ENCODE measurements at places on chromosomes 4 and X.

GRCh38 chrX:136146614-136147314 is 569 bp upstream of the FHL1 start:
- no peak for DNase-seq

DNA sequence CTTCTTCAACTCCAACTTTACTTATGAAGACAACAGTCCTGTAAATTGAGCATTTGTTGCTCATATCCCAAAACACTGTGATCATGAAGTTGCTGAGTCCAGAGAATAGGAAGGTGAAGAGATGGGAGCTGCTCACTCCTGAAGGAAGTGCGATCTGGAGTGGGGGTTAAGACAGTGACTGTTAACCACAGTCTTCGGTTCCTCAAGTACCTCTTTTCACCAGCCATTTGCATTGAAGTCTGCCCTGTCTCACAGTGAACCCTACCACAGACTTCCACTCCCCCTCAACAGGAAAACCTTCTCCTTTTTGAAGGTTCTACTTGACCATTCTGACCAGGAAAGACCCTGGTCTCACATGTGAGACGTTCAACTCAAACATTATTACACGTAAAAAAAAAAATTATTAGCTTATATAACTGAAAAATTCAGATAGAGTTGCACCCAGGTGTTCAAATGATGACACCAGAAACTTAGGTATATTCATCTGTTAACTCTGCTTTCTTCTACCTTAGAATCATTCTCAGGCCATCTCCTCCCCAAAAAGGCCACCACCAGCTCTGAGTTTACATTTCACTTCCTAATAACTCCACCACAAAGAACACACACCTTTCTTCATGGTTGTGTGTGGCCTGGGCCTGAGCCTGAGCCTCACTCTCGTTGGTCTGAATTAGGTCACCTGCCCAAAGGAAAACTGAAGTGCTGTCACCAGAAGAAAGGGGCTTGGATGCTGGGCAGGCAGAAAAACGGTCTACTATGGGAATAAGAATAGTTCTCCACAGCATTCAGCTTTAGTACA is 199.2 kb downstream of the DCTD start:
- DNase-seq, result no peak

- DNase-seq, result no peak
Measured at GRCh38 chr4:63922146-63922545, 487.1 kb downstream of the TECRL start.

- DNase-seq, result no peak
Measured at GRCh38 chr4:22129454-22130029, 181.0 kb upstream of the KCNIP4 start.

GRCh38 chr4:99645036-99645435 is 12.6 kb downstream of the C4orf54 start:
- no peak for DNase-seq

DNA sequence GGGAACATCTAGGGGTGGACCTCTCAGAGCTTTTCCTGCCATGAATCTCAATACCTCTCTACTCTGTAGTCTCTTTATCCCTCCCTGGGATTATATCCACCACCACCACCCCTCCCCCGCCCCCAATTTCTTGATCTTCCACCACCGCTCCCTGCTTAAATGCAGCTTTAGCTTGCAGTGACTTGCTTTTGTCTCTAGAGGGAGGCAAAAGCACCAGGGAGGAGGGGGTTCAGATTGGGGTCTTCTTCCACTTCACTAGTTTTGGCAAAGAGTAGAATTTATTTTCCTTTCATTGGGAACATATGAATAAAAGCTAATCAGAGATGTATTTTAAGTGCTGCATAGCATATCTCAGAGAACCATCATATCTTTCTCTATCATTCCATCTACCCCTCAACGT is 5.5 kb downstream of the ARHGAP36 start:
- no peak for DNase-seq

DNA sequence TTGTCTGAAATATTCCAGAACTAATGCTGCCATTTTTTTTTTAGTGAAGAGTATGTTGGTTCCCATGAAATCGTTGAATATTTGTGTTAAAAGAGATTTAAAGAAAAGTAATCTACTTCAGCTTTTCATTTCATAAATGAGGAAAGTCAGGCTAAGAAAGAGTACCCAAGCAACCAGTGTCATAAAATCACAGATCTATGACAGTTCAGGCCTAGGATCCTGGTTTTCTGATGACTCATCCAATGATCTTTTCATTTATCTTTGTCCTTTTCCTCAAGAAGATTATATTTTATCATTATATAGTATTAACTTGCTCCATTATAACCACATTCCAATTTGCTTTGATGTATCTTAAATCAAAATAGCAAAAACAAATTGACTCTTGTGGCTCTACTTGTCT is 139.4 kb upstream of the HCCS start:
- DNase-seq, result no peak

GRCh38 chrX:10022580-10023245 is 55.6 kb downstream of the CLDN34 start:
- DNase-seq, result no peak

- no peak for DNase-seq
Measured at GRCh38 chr4:4642496-4643000, 100.7 kb upstream of the STX18 start.

DNA sequence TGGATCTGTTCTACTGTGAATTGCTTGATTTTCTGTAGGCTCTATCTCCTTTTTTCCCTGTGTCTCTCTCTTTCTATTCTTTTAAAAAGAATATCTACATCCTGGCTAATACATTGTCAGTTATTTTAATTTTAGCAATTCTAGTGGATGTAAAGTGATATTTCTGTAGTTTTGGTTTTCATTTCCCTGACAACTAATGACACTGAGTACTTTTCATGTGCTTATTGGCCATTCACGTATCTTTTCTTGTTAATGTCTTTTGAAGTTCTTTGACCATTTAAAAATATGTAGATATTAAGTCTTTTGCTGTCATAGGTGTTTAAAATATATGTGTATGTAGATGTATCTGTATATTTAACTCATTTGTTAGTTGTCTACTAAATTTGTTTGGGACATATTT is 59.0 kb upstream of the SOX3 start:
- DNase-seq, result no peak

DNA sequence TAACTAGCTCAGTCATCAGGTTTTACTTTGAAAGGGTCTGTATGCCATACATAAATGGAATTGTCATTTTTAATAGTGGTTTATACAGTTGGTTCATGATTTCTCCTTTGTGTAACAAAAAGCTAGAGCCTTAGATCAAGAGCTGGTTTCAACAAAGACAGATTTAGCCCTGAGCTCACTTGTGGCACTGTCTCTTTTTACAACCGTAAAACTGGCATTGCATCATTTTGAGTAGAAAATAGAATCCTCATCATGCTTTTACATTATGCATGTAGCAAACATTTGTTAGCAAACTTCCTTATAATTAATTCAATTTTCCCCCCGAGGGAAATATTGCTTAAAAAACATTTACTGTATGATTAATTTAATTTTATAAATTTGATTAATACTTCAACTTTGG is 1871.5 kb downstream of the ARAP2 start:
- DNase-seq, result no peak

DNA sequence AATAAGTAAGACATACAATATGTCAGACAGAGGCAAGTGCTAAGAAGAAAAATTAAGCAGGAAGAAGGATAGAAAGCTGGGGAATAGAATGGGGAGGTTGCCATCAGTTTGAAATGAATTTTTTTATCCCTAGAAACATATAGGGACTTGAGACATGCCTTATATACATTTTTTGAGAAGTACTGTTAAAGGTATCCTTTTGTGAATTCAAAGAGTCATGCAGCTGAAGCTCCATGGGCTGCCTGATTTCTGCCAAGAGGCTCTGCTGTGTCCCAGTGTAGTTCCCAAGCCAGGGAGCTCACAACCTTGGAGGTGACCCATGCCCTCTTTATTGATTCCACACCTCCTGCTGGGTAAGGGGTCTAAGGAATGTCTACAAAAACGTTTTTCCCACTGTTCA is 564.6 kb upstream of the DIPK2B start:
- no peak for DNase-seq

DNA sequence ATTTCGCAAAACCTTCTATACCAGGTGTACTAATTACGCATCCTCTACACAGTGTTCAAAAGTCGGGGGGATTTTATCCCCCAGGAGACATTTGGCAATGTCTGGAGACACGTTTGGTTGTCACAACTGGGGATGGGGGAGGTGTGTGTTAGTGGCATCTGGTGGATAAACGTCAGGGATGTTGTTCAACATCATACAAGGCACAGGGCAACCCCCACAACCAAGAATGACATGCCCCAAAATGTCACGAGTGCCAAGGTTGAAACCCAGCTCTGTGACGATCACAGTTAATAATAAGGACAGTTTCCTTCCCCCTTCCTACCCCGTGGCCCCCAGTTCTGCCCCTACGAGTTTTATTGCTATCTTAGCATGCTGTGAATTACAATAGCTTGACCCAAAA is 15.9 kb upstream of the SEL1L3 start:
- no peak for DNase-seq

GRCh38 chrX:545452-545885 is 85.1 kb upstream of the SHOX start:
- no peak for DNase-seq

GRCh38 chr4:80539190-80539589 is 203.7 kb downstream of the CFAP299 start:
- DNase-seq, result no peak

DNA sequence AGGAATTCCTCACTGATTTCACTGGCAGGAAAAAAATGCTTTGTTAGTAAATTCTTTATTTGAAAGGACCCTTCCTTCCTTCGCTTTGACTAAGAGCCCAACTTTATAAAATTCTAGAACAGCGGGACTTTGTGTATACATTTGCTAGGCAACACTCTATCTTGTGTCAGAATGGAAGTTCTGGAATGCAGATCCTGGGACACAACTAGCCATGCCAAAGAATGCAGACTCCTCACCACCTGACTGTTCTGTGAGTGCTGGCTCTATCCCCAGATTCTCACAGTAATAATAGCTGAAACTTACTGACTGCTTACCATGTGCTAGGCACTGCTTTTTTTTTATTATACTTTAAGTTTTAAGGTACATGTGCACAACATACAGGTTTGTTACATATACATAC is 73.3 kb upstream of the ZDHHC15 start:
- DNase-seq, result no peak

- no peak for DNase-seq
Measured at GRCh38 chr4:8038719-8039251, 99.1 kb upstream of the AFAP1 start.

DNA sequence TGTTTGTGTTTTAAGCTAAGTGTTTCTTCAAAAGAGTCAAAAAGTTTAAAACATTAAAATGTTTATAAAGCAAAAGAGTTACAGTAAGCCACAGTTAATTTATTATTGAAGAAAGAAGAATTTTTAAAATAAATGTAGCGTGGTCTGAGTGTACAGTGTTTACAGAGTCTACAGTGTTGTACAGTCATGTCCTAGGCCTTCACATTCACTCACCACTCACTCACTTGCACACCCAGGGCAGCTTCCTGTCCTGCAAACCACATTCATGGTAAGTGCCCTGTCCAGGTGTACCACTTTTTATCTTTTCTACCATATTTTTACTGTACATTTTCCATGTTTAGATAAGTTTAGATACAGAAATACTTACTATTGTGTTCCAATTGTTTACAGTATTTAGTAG is 239.7 kb upstream of the AGA start:
- DNase-seq, result no peak

GRCh38 chr4:71604785-71605184 is 179.1 kb downstream of the GC start:
- no peak for DNase-seq

DNA sequence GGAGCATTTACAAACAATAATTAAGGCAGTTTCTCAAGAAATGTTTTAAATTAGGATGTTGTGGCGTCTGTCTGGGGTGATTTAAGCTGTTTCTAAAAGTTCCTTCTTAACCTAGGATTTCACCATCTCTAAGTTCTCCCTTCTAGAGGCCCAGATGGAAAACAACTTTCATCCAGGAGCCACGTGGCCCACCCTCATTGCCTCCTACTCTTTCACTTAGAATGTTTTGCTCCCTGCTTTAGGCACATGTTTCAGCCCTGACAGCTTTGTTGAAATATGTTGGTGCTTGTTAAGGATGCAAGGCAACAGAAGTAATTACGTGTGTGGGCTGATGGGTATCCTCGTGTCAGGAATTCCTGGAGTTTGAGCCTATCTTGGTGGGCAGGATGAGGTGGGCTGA is 131.3 kb downstream of the GUCY2F start:
- DNase-seq, result no peak

GRCh38 chr4:185534866-185535611 is at the start of gene PDLIM3:
PDLIM3 (minus strand) TSS chr4:185535507; CDS start chr4:185535434, 73 bp downstream.
- no peak for DNase-seq

- DNase-seq, result no peak
Measured at GRCh38 chrX:80879143-80879542, 69.5 kb upstream of the BRWD3 start.

DNA sequence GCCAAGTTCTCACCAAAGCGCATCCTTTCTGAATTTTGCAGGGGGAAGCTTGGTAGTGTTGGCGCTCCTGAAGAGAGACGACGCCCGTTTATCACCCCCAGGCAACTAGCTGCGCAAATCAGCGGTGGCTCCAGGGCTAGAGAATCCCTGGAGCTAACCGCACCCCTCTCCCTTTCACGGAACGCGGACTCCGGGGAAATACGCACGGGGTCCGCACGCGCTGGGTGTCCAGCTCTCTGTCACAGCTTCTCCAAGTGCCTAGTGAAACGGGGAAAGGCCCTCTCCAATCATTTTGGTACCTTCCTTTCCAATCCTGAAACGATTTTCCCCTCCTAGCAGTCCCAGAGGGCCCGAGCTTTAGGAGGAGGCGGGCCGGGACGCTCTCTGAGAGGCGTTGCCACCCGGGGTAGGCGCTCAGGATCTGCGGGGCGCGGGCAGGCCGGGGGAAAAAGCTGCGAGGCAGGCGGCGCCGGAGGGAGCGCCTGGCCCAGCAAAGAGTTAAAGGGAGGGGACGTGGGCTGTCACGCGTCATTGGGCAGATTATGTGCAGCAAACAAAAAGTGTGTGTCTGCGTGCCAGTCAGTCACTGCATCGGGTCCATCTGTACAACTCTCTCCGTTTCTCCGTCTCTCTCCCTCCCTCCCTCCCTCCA is at the start of gene PRDM8:
Gene PRDM8 (plus strand): TSS at position 582 of the 652 bp plus-strand sequence. CDS start 2,578 bp downstream, outside the sequence.
- DNase-seq, result no peak

DNA sequence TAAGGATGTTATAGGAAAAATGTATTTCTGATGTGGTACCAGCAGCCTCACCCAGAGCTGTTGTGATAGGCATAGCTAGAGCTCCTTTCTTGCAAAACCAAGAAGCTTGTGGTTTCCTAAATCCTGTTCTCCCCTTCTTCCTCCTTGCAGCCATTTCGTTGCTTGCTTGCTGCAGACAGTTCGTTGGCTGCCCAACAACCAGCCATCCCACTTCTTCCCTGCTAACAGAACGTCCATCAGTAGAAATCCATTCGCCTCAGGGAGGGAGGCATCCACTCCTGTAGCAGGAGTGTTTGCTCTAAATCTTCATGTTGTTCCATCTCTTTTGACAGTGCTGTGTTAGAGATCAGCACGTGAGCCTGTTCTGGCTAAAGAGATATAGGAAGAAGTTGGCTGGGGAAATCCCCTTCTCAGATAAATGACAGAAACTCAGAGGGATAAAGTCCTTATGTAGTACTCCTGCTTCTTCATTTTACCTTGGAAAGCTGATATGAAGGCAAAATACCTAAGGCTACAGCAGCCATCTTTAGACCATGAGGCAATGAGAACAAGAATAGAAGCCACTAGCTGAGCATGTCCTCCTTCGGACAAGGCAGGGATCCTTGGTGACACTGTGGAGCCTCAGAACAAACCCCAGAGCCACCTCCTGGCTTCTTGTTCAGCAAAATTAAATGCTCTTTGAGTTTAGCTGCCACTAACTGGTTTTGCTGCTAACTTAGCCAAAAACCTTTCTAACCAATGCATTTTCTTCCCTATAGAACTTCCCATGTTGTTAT is 68.4 kb upstream of the RELL1 start:
- no peak for DNase-seq

GRCh38 chr4:119543779-119544178 is 84.8 kb downstream of the PDE5A start:
- DNase-seq, result no peak

GRCh38 chrX:48826135-48826875 is at the start of gene ERAS:
ERAS (plus strand) TSS chrX:48826513; CDS start chrX:48829124, 2,611 bp downstream.
- DNase-seq, result no peak
